ENCODE measurements at places on chromosomes 4 and X.
A peak's percentile ranks its signal among the peaks of the same experiment; 100 is the strongest.

DNA sequence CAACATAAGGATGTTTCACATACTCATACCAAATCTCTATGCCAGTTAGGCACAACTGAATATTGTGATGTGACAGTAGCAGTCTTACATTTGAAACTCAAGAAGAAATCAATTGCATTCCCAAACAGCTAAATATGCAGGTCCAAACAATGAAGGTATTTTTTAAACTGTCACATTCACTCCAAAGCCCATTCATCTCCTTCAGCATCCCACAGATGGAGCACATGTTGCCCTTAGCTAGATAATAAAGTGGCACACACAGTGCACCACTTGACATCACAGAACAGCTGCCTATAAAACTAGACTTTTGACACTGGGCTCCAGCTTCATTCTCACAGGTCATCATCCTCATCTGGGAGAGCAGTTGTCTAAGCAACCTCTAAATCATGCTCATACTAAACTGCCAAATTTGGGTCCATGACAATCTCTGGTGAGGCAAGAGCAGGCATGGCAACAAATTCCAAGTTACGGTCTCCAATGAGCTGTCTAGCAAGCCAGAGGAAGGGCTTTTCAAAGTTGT, 26.2 kb upstream of the ARHGEF6 start:
- no peak for DNase-seq

GRCh38 chr4:1047976-1048772, 36.7 kb downstream of the FGFRL1 start:
- peak; percentile 41 for DNase-seq

GRCh38 chr4:7810783-7811535, 128.7 kb downstream of the AFAP1 start:
- peak; percentile 71 for DNase-seq

- no peak for DNase-seq
Measured at GRCh38 chr4:55866973-55867574, 13.6 kb downstream of the EXOC1 start.

- DNase-seq, result no peak
Measured at GRCh38 chrX:71637253-71637618, 18.9 kb upstream of the CXCR3 start.

GRCh38 chr4:6306299-6306698, 36.6 kb downstream of the WFS1 start:
- DNase-seq, result no peak

DNA sequence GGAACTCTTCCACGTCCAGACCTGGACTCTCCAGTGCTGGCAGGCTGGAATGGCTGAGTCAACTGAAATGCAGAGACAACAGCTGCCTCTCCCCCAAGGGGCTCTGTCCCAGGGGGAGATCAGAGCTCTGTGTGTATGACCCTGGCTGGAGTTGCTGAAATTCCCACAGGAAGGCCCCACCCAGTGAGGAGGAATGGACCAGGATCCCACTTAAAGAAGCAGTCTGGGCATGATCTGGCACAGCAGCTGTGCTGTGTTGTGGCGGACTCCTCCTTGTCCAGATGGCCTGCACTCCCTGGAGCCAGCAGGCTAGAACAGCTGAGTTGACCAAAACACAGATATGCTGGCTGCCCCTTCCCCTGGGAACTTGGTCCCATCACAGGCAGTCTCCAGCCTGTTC, 25.4 kb downstream of the C4orf17 start:
- DNase-seq, result no peak

DNA sequence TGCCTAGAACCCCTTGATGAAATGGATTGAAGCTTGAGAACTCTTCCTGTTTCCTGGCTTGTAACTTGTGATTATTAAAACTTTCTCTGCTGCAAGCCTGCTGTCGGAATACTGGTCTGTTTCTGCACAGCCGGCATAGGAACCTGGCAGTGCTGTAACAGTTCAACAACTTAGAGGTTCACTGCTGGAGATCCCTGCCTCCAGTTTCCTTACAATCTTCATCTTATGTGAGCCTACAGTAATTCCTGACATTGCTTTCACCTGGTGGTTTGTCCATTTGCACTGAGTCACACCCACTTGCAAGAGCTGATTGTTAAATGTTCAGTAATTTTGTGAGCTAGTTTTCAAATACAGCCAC, 1.3 kb upstream of the SEPSECS start:
- DNase-seq, result no peak
